LNCaP clone FGC (cell line): ENCODE measurements at places on chromosomes 1 and 21.
A peak's percentile ranks its signal among the peaks of the same experiment; 100 is the strongest.

- DNase-seq, result peak; percentile 3
Observed at GRCh38 chr1:205430696-205431305, 8.9 kb upstream of the LEMD1 start.

DNA sequence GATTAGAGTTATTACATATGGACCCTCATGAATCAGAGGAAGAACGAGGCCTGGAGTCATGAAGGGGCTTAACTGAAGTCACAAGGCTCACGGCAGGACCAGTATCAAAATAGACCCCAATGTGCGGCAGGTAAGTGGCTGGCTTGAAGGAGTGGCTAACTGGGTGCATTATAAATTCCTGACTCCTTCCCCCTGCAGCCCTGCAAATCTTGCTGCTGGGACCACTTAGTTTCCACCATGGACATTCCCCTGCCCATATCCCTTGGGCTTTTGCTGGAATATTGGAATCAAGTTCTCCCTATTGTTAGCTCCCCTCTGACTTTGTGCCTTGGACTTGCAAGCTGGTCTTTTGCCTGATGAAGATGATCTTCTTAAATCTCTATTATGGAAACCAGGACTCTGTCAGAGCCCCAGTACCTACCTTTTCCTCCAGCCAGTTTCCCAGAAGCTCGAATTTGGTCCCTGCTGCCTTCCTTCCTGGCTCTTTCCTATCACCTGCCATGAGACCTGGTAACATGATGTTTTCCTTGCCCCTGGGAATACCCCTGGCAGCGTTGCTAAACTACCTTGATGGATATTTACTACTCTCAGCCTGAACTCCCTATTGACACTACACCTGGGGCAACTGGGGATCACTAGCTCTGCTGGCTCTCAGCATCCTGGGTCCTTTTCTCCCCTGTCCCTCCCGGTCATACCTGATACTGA is 156.0 kb upstream of the JUN start:
- no peak for DNase-seq

DNA sequence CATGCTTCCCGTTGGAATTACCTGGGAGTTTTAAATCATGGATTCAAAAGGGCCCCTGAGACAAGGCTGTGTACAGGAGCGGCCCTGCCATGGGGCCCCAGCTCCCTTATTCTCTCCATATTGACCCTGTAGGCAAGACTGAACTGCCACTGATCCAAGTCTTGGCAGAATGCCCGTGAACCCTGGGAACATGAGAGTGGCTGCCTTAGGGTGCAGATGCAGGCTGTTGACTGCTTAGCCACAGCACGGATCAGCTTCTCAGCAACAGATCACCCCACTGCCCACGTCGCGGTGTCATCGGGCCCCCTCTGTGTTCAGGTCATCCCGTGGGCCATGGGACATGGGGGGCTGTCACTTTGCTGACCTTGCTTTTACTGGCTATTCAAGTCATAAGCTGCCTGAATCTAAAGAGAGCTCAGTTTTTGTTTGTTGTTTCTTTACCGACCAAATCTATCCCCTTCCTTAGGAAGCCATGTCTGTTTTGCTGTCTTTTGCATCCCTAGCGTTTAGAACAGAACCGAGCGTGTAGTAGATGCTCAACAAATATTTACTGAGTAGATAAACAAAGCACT is 83.4 kb downstream of the MATN1 start:
- DNase-seq, result no peak

DNA sequence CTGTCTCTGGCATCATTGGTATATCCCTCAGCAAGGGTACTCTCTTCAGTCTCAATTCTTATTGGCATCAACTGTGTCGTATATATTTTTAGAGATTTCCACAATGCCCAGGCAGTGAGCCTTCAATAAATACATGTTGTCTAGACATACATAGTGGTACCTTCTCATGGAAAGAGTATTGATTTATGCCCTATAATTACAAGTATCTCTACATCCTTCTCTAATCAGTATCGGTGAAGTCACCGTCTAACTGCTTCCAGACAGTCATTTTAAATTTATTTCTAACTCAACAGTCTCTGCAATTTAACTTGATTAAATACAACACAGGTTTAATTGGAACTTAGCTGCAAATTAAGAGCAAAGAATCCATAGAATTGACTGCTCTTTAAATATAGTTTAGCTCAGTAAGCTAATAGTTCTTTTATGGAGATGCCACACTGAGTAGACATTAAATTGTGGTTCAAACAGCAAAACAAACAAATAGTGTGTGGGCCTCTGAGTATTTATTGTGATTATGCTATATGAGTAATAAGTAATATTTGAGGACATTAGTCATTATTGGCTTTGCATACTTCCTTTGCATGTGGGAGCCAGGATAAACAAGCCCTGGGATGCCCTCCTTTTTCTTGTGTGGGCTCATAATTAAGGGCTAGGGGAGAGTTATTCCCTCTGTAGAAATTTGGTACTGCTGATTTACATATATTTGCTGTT is 126.9 kb upstream of the DUSP10 start:
- DNase-seq, result peak; percentile 61

DNA sequence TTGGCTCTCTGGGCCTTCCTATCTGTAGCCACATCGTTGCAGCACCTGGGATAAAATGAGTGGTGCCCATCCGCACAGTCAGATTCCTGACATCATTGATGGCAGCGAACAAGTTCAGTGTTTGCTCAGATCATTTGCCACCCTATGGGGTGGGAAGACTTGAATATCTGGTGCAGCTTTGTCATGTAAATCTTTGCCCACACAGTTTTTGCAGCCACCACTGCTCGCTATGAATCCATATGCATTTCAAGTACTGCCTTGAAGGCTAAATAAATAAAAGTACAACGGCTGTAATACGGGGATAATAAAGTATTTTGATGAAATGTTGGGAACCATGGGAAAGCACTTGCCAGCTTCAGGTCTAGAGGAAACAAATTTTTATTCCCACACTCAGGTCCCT is 56.3 kb upstream of the COA6 start:
- DNase-seq, result no peak

- no peak for DNase-seq
Observed at GRCh38 chr21:29465546-29465945, 166.8 kb downstream of the BACH1 start.

DNA sequence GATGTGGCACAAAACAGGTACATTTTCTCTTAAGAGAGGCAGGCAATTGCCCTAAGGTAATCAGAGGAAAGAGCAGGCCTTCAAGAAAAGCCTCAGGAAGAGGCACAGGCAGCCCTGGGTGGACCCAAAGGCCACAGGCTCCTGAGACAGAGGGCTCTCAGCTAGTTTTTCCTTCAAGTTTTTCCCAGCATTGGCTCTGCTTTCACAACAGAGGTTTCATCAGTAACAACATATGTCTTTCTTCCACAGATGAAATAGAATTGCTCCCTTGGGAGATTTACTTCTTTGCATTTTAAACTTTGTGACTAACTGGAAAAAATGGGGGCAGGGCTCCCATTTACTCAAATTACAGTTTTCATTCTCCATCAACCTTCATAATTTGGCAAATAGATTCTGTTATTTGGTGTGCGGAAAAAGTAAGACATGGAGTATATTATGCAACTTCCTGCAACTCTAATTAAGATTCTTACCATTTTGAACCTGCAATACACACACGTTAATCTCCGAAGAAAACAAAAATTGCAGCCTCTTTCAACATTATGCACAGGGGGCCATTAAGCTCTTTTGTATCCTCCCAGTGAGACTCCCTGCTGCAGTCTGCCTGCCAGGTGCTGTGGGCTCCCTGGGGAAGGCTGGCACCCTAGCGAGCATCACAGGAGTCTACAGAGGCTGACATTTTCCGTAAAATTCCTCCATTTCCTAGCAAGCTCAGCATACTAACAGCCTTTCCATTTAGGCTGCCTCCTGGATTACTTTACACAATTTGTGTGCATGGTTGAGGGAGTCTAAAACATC is 282.3 kb downstream of the USH2A start:
- DNase-seq, result no peak

DNA sequence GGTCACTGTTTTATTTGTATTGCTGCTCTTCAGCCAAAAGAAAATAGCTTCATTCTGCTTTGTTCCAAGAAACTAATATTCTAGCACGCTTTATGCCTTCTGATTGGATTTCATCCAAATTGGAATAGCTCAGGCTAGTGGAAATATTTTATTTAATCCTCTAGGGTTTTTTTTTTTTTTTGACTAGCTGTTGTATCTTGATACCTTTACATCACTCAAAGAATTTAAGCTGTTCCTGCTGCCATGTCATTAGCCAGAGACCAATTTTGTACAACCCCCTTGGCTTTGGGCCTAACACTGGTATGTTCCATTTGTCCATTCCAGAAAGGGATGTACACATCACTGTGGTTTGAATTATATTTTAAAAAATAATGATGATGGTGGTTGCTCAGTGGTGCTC is 103.0 kb downstream of the DISC1 start:
- no peak for DNase-seq

- no peak for DNase-seq
Observed at GRCh38 chr1:187157115-187157514, 328.4 kb downstream of the PLA2G4A start.

DNA sequence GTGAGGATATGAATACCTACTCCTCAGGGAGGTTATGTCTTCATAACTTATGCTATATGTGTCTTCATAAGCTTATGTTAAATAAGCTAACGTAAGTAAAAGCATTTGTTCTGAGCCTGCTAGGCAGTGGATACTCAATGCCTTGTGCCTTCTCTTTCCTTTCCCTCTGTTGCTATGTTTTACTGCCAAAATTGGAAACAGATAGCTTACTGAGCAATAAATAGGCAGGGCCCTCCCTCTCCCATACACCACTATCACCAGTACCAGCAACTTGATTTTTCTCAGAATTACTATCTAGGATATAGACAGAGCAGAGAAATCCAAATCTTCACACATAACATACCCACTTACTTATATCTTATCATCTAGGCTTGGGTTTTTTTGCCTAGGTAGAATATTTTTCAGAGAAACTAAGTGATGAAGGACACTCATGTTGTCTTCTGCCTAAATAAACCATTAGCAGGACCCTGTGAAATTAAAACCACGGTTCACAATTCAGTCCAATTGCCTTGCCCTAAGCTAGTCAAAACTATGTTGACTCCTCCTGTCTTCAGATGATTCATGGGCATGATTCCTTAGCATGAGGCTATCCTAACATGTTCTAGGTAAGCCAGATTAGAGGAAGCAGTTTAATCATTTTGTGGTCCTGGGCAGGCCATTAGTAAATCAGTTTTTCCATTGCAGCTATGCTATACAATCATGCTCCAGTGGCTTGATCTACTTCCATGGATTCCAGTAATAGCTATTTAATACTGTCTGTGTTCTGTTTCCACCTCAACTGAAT is 15.9 kb upstream of the LRRC8C start:
- no peak for DNase-seq

- DNase-seq, result no peak
Observed at GRCh38 chr1:109849655-109850054, 61.0 kb upstream of the CSF1 start.

DNA sequence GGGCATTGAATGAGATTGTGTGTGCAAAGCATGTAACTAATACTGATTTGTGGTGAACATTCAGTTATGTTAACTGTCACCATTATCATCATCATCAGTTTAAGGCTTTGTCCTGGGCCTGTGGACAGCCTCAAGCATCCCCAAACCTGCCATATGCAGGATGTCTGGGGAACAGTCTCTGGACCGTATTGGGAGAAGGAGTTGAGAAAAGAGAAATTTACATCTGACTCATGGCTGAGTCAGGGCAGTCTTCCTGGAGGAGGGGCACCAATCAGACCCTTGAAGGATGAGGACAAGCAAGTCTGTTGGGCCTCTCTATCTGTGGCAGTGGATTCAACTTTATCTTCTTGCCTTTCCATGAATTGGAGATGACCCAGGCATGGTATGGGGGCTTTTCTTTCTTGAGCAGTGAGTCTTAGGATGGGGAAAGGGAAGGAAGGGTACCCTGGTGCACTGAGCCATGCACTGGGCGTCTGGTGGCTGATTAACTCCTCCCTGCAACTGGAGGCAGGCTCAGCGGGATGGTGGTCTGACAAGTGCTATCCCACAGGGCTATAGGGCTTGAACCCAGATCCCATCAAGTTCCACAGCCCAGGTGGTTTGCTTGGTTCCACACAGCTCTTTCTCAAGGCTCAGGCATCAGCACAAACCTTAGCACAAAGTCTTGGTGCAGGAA is 2.9 kb downstream of the PADI3 start:
- DNase-seq, result no peak

GRCh38 chr21:36015045-36015444 is 45.3 kb downstream of the SETD4 start:
- no peak for DNase-seq

DNA sequence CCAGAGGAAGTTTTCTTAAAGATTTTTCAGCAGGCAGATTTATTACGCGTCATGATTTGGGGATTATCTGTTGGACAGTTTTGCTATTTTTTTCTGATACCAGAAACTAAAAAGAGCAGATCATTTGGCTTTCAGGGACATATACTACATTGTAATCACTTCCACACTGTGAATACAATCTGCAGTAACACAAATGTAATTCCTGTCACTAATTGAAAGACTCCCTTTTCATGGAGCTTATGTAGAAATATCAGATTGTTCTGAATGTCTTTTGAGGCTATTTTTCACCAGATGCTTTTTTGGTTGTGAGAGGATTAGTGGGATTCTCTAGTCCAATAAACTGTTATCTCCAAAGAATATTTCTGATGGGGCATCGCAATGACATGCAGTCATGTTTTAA is 464.2 kb downstream of the DISC1 start:
- no peak for DNase-seq

DNA sequence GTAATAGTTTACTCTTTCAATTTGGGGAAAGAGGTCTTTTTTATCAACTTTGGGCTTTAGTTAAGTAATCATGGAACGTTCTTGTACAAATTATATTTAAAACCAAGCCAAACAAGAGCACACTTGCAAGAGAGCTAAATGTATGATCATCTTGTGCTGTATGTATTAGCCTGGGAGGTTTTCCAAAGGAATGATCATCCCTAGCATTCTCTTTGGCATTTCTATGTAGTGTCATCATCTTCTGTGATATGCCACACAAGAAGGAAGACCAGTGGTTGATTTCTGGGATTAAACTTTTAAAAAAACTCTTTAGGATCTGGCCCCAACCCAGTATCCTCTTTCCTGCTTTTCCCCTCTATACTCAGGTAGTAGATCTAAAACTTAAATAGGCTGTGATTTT is 38.4 kb upstream of the KCNQ4 start:
- no peak for DNase-seq

DNA sequence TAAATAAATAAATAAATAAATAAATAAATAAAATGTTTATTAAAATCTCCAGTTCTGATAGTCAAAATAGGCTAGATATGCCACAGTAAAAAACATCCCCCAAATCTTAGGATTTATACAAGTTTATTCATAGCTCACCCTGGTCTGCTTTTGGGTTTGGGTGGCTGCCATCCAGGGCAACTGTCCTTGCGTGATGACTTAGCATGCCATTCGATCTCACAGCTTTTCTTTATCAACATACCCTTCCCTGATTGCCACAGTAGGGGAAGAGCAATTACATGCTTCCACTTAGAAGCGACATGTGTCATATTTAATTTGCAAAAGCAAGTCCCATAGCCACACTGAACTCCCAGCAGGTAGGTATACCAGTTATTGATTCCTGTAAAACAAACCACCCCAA is 52.7 kb downstream of the TEX35 start:
- DNase-seq, result no peak

GRCh38 chr1:219726480-219727272 is 113.8 kb upstream of the ZC3H11B start:
- DNase-seq, result no peak
